RKO (cell line): ENCODE measurements at places on chromosomes 12 and 14.

- DNase-seq, result peak; percentile 67
Observed at GRCh38 chr14:44846232-44846824, 115.4 kb downstream of the KLHL28 start.

DNA sequence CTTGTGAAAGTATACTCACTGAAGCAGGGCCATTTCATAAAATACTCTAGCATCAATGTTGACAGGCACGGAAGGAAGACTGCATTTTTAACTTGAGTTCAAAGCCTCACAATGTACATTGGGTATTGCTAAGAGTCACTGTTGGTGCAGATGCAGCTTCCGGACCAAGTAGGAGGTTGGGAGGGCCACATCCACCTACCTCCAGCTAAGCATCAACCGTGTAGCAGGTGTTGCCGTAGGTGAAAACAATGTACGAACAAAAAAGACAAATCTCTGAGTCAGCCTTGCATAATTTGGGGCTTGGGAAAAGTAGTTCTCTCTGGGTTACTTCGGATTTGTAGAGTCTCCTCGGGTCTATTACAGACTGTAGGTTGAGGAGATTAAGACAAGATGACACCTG lies 48.1 kb downstream of the TMTC1 start:
- no peak for DNase-seq

DNA sequence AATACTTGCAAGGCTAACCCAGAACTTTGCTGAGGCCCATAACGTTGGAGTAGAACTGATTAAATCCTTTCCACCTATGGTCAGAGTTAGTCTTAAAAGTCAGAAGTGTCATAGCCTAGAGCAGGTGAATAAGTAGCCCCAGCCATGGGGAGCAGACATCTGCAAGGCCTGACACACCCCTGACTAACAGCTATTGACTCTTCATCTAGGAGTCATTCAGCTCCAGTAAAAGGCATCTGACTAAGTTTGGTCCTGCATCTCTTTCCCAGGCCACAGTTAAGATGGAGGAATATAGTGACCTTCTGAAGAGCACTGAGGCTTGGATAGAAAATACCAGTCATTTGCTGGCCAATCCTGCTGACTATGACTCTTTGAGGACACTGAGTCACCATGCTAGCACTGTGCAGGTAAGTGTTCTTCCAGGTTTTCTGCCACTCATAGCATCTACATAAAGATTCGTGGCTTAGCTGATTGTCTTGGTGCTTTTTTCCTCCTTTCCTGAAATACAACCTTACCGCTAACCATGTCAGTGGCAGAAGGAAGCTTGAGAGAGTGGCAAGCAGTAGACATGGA lies 212.9 kb downstream of the ESR2 start:
- DNase-seq, result peak; percentile 73

- DNase-seq, result no peak
Observed at GRCh38 chr12:104494793-104495158, 38.0 kb downstream of the CHST11 start.

DNA sequence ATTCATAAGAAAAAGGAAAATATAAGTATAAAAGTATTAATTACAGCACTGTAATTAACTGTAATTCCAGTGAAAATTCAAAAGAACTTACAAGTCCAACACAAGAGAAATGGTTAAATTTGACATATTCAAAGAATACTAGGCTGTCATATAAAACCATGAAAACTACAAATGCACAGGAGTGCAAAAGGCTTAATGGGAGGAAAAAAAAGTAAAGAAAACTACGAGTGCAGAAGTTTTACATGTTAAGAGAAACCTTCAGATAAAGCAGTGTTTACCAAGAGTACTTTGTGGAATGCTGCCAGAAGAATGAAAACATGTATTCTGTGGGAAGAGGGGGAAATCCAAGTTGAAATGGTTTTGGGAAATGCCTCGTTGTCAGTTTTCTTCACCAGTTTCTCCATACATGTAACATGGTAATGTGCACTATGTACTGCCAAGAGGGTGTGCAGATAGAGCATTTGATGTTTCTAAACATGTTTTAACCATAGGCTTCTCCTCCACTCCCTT lies 9.1 kb downstream of the HEATR5A start:
- no peak for DNase-seq

DNA sequence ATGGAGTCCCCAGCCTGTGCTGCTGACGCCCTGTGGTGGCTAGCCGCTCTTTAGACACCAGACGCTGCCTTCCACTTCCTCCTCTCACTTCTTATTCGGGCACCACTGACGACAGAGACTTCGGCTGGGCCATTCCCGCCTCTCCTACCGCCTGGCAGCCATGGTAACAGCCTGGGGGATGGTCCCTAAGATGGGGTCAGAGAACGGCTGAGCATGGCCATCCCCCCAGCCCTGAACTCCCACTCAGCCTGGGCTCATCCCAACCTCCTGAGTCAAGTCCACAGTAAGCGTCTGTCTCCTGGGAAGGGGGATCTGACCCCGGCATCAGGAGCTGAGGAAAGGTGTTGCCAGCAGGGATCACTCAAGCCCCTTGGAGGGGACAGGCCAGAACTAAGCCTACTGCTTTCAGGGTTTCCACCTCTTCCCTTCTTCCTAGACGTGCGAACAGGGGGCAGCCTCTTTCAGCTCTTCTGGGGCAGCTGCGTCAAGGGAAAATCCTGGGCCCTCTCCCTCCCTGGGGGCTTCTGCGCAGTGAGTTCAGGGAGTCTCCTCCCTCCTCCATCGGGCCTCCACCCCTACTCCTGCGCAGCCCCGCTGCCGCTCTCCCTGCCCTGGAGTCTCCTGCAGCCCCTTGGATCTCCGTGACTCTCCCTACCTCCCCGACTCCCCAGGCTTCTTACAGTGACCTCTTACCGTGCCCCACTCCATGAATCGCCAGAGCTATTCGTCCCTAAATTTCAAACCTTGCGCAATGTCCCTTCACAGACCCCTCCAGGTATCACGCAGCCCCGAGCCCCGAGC lies 643 bp upstream of the TAMALIN start:
- no peak for DNase-seq

- no peak for DNase-seq
Observed at GRCh38 chr14:103031566-103031911, 25.8 kb downstream of the CDC42BPB start.

DNA sequence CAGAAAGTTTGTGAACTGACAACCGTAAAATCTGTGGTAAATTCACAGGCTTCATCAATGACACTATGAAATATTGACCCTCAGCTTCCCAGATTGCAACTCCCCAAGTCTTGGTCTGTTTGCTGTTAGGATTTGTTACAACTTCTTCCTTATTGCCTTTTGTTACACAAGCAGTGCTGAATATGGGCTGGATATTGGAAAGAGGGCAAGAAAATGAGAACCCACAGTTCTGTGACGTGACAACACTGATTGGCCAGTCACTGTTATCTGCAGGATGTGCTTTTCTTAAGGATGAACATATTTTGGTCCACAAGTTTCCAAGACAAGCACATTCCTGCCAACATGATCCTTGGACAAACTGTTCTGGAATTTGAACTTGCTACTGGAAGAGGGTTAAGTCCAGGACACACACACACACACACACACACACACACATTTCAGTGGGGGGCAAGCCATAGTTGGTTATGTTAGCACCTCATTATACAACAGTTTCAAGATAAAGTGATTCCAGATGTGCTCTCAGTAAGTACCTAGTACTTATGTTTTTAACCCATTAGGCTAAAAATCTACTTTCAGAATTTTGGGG lies 16.6 kb upstream of the SLC38A2 start:
- DNase-seq, result peak; percentile 55

DNA sequence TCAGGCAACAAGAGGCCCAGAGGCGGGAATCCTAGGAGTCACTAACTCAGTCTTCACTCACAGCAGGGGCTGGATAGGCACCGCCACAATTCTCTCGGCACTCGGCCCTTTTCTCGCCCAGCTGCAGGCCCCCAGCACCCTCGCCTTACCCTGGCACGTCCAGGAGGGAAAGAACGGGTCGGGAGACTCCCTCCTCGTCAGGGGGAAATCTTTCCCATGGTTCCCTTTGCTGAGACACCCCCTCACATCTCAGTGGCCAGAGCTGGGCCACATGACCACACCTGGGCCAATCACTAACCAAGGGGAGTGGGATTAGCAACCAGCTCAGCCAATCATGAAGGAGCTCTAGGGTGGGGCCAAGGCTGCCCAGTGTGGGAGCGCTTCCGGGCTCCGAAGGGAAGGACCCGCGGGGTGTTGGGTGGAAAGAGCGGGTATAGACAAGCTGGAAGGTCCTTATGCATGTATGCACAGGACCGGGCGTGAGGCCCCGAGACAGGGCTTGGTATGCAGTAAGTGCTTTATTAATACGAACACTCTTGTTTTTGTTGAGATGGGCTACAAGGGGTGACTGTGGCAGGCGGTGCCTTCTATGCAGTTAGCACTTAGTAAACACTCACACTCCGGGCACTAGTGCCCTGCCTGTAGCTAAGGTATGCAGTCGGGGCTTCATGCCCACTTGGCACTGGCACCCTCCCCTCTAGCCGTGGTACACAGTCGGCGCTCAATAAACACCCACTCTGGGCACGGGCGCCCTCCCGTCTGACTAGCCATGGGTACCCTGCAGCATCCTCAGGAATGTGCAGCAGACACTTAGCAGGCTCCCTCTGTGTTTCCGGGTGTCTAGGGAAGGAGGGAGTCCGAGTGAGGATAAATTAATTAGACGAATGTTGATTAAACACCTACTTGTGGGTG lies 40.3 kb downstream of the ADGRD1 start:
- DNase-seq, result no peak

- peak; percentile 71 for DNase-seq
Observed at GRCh38 chr14:31449971-31450610, 7.2 kb downstream of the DTD2 start.

DNA sequence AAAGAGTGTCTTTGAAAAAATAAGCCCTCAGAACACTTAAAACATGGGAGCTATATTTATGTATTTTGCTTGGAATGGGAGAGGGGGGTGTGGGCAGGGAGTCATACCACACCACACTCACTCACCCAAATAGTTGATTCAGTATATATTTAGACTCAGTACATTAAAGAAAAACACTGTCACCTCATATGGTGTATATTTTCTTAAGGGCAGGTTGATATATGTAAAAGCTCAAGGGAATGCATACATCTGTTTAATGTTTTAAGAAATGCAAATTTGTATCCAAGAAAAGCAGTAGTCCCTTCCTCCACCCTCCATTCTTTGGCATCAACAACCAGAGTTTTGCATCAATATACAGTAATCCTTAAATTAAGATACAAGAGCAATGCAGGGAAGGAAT lies 1.4 kb downstream of the NFYB start:
- DNase-seq, result peak; percentile 55
